ENCODE measurements at places on chromosomes 6 and 20.

DNA sequence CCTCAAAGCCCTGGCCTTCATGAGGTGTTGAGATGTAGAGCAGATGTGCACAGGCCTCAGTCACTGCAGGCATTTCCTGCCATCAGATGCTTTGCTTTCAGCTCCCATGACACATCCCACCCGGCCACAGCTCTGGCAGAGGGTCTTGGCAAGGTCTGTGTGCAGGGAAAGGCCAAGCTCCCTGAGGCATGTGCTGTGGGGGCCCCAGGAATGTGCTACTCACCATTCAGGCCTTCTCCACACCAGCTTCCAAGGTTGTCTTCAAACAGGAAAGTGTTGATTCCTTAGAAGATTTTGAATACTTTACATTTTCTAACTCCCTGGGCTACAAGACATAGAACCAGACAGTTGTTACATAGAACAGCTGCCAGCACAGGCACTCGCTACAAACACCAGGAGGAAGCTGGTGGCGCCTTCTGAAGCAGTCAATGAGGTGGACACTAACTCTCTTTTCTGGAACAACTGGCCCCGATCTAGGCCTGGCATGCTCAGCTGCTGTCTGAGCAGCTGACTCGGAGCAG is 27.8 kb downstream of the CASS4 start:
- no peak for DNase-seq

DNA sequence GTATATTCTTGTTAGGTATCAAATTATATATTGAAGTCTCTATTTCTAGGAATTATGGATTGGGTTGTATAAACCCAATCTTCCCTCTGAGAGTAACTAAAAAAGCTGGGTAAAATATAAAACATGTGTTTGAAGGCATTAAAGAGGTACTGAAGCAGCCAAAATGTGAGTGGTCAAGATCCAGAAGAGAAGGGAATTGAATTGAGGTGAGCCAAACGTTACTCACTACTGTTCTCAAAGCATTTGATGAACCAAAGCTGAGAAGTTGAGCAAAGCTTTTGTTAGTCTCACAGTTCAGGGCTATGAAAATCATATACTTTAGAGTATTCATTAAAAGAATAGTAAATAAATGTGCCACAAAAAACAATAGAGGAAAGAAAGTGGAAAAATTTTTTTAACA is 365.8 kb downstream of the BCKDHB start:
- DNase-seq: no peak

DNA sequence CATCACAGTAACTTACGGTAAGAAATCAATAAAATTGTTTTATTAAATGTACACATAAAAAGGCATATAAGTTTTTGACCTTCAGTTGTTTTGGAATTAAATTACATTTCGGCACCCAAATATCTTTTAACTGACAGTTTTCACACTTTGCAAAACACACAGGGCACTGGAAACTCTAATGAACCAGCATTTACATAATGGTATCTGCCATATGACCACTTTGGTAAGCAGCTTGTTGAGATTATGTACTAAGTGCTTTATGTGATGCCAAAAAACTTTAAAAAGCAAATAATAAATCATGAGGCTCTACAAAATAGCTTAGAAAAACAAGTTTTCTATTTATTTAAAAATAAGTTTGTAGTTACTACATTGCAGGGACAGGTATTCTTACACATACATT is 68.2 kb downstream of the IRAK1BP1 start:
- DNase-seq: no peak

DNA sequence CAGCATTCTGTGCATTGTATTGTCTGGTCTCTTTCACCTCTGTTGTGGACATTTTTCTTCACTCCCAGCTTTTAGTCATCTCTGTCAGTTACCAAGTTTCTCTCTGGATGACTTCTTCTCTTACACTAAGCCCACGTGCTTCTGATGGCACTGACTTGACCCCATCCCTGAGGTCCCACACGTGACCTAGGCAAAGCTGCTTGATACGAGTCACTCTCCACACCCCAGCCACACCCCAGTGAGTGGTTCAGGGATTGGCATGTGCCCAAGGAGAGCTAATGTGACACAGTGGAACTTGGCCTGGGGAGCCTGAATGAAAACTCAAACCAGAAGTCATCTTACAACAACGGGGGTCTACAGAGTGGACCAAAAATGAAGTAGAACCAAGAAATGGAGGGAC is 32.2 kb downstream of the HTR1E start:
- no peak for DNase-seq

DNA sequence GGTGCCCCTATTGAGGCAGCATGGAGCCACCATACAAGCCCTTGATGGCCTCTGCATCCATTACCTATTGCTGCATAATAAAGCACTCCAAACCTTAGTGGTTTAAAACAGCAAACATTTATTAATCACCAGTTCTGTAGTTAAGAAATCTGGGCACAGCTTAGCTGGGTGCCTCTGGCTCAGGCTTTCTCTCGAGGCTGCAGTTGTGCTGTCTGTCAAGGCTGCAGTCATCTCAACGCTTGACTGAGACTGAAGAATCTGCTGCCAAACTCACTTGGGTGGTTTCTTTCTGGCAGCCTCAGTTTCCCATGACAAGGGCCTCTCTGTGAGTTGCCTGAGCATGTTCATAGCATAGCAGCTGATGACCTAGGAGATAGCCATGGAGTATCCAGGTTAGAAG is 207.4 kb upstream of the LRFN2 start:
- no peak for DNase-seq

DNA sequence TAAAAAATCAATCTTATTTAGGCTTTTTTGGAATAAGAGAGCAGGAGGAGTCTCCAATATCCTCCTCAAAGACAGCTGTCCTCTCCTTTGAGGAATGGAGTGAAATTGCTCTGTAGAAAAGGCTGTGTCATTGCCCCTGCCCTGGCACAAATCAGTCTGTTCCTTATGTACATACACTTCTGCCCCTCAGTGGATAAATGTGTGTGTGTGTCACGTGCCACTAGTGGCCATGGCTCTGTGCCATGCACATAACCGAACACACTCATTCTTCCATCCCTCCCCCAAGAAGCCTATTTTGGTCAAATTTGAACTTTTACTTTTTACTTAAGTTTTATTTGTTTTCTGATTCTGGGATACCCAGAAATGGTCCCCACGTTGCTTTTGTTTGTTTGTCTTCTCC is 49.2 kb downstream of the ANKS1A start:
- DNase-seq: no peak

DNA sequence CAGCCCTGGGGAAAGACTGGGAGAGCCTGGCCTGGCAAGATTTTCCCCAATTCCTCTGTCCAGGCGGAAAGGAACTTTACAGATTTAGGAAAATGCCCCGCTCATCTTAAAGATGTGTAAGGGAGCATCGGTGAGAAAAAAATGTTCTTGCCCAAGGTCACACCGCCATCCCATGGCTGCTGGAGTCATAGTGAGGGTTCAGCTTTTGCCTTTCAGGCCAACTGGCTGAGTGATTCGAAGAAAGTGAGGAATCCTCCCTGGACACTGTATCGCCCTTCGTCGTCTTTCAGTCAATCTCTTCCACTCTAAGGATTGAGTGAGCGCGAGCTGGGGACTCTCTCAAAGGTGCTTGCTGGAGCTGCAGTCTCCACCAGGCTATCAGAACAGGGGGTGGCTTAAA is 1.4 kb downstream of the WFDC2 start:
- no peak for DNase-seq

GRCh38 chr6:109484122-109484521 is 1.1 kb upstream of the ZBTB24 start:
- DNase-seq: no peak

- no peak for DNase-seq
Observed at GRCh38 chr6:140599916-140600315, 1225.5 kb upstream of the CITED2 start.

DNA sequence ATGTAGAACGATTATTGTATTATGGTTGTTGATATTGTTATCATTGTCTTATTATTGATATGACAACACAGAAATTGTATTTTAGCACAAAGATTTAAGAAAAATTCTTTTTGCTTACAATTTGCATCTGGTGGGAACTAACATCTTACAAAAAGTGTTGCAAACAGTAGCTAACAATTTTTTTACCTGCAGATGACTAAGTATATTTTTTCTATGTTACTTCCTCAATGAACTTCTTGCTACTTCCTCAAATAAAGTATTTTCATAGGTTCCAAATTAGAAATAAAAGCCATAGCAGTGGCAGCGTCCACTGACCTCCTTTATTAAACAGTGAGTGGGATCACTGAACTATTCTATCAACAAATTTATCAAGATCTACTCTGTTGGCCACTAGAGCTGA is 847.0 kb downstream of the PHF3 start:
- no peak for DNase-seq

GRCh38 chr6:167345348-167345747 is 20.5 kb downstream of the TTLL2 start:
- no peak for DNase-seq

GRCh38 chr20:51508780-51509179 is 33.7 kb downstream of the NFATC2 start:
- no peak for DNase-seq

GRCh38 chr20:43755851-43756250 is 29.0 kb upstream of the GTSF1L start:
- DNase-seq: no peak

GRCh38 chr6:146267447-146267846 is 238.6 kb downstream of the GRM1 start:
- DNase-seq: peak; percentile 22

DNA sequence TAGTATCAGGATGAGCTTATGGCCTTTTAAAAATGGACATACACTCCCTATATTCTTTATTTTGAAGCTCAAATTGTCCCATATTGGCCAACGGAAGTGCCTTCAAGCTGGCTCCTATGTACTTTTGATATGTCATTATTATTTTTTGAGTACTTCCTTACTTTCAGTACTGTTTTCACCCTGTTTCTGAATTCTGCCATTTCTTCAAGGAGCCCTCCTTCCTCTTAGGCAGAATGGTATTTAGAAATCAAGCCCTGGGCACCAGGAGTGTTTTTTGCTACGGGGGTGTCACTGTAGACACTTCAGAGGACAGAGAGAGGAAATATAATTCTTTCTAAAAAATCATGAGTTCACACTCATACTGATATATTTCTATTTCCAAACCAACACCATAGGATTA is 5.5 kb upstream of the MYLK4 start:
- no peak for DNase-seq

- no peak for DNase-seq
Observed at GRCh38 chr6:169026175-169026574, 227.5 kb downstream of the THBS2 start.

DNA sequence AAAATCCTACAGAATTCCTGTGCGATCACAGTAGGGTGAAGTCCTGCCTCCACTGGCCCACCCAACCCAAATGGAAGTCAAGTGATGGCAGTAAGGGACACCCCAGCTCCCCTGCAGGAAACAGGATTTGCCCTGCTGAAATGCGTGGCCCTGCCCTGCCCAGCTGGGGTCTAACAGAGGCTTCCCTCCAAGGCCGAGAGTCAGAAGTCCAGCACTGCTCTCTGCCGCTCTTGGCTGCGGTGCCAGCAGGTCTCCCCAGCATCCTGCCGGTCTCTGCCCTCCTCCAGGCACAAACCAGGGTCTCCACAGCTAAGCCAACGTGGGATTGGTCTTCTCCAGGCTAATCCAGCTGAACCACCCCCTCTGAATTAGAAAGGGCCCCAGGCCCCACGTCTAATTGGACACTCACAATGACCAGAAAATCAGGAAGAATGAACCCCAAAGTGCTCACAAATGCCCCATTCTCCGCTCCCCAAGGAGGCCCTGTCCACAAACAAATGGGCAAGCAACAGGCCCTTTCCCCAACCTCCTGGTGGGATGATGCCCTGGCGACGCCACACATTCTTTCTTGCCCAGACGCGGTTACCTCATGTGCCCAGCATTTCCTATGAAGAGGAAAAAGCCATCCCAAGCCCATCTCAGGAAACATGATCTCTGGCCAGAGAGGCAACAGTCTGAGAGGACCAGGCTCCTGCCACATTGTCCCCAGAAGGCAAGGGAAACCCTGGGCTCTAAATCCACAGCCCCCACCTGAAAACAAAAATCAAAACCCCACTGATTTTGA is 117.2 kb downstream of the BANF2 start:
- no peak for DNase-seq

DNA sequence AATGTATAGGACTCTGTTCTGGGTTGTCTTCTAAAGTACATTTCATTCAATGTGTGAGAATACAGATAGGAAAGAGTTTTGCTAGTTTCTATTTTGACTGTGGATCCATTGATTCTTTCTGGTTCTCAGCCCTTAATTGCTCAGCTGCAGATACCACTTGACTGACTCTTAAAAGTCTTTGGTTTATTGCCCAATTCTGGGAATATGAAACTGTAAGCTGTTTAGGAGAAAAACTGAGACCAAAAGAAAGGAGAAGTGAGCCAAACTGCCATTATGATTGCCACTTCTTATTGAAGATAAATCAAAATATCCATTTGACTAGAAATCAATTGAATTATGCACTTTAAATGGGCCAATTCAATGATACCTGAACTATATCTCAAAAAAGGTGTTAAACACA is 211.4 kb downstream of the ESR1 start:
- no peak for DNase-seq

DNA sequence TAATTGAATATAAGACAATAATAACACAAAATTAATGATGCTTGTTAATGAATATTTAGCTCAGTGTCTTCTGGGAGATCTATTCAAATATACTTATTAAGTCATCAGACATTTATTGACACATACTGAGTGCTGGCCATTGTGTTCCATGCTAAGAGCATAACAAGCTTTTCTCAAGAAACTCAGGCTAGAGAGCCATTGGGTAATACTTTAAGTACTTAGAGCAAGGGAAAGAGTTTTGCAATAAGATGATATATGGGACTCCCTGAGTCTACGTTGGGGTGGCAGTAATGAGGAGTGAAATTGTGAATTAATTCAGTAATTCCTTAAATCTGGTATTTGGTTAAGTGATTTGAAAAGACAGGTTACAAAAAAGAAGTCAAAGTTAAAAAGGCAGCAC is 11.1 kb downstream of the TMEM200A start:
- no peak for DNase-seq

GRCh38 chr6:20236344-20236743 is 24.1 kb upstream of the MBOAT1 start:
- no peak for DNase-seq

GRCh38 chr6:116246089-116246488 is 7.8 kb downstream of the TSPYL4 start:
- DNase-seq: no peak

DNA sequence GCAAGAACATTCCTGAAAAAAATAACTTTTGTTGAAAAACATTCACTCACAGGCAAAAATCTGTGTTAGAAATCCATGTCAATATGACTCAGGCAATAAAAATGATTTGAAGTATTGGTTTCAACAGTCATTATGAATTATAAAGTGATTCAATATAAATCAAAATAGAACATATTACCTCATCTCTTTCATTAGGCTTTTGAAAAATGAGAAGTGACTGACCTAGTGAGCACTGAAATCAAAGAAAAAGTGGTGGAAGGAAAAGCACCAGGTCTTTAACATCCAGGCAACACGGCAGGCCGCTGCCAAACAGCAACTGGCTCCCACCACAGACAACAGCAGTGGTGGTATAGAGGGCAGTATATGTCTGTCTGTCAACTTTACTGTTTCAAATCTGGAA is 68.9 kb downstream of the MAN1A1 start:
- DNase-seq: no peak

DNA sequence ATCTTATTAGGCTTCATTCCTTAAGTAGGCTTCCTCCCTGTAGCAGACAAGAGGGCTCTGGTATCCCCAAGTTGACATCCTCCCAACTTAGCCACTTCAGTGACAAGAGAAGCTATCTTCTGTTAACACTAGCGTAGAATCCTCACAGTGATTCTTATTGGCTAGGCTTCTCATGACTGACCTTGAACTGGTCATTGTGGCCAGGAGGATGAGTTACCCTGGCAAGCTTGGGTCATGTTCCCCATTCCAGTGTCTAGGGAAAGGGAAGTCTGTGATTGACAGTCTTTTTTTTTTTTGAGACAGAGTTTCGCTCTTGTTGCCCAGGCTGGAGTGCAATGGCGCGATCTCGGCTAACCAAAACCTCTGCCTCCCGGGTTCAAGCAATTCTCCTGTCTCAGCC is 7.1 kb downstream of the CDKAL1 start:
- no peak for DNase-seq

Measured in WERI-Rb-1 (cell line).